Erythroblast (primary cell): ENCODE measurements at places on chromosomes 6 and 20.

DNA sequence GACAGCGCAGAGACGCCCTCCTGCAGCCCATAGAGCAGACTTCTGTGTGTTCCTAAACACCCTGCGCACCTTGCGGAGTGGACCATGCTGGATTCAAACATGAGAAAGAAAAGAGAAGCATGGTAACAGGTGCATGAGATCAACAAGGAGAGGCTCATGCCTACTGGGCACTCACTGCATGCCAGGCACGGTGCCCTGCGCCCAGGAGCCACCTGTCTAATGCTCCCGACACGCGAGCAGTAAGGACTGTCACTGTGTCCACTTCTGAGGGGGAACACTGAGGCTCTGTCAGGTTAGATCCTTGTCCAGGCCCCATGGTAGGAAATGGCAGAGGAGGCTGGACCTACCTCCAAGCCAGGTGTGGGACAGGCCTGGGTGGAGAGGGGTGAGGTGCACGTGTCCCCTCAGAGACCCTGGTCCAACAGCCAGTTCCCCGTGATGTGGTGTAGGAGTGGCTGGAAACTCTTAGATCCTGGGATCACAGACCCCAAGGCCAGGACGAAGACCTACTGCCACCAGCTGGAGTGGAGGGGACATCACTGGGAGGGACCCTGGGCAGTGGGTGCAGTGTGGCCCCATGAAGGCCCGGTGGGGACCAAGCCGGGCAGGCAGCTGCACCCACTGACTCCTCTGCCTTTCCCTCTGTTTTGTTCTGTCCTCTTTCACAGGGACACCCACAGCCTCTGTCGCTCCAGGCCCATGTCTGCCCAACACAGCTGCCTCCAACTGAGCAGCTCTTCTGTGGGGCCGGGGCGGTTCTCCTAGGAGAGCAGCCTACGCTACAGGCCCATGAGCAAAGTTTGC lies 29.5 kb downstream of the ZBP1 start:
- DNase-seq: no peak

DNA sequence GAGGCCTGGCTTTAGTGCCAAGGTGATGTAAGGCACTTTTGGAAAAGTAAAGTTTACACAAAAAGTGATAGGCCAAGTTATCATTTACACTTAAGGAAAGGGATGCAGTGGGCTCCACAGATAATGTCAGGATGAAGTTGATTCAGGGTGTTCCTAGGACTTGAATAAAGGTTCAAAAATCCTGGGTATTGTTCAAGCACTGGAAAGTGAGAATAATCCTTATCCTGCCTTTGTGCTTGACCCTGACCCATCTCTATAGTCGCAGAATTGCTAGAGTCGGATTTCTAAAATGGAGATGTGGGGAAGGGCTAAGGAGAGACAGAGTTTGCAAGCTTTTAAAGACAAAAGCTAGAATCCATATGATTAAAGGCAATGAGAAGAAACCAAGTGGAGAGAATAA lies 115.6 kb downstream of the TIAM2 start:
- DNase-seq: no peak

DNA sequence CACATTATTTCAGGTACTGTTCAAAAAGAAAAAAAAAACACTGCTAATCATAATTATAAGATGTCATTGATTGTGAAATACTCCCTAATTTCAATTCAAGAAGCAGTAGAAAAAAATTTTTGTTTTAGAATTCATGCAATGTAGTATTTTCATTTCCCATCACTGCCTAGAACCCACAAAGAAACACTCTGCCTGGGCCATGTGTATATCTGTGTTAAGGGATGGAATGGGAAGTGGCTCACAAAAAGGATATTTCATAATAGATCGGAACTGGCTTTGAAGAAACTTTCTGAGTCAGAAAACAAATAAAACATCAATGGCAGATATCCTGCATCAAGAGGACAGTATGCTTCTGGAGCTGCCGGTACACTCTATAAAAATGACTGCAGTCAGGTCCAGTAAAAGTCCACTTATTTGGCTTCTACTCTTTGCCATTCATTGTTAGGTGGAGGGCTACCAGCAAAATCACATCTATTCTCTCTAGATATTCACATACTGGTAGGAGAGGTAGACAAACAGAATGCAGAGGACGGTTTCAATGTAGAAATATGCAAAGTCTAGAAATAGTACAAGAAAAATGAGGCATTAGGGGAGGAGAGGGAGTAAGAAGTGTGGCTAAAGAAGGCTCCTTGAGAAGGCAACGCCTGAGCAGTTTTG lies 135.0 kb upstream of the TNFAIP3 start:
- DNase-seq: no peak

- DNase-seq: no peak
Observed at GRCh38 chr20:40991181-40991889, 37.3 kb upstream of the TOP1 start.

DNA sequence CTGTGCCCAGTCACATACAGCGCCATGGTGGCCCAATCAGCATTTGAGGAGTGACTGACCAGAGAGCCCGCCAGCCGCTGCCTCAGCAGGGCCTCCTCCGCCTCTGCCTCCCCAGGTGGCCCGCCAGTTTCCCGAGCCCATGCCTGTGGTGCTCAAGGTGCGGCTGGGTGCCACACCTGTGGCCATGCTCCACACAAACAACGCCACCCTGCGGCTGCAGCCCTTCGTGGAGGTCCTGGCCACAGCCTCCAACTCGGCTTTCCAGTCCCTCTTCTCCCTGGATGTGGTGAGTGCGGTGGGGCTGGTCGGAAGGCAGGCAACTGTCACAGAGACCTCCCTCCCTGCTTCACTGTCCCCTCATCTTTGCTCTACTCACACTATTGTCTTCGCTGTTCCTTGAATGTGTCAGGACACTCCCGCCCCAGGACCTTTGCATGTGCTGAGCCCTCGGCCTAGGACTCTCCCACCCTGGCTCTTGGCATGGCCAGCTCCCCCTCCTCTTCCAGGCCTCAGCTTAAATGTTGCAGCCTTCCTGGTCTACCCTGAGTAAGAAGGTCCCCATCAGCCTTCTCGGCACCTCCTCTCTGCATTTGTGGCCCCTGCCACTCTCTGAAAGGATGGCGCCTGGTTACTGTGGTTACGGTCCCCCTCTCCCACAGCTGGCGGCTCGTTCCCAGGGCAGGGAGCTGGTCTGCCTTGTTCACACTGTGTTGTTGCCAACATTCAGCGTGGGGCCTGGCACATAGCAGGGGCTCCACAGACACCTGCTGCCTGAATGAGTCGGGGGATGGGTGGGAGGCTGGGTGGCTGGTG lies 11.8 kb upstream of the BPIFB6 start:
- no peak for DNase-seq

GRCh38 chr6:163965426-163966348 lies 551.2 kb downstream of the QKI start:
- DNase-seq: no peak

DNA sequence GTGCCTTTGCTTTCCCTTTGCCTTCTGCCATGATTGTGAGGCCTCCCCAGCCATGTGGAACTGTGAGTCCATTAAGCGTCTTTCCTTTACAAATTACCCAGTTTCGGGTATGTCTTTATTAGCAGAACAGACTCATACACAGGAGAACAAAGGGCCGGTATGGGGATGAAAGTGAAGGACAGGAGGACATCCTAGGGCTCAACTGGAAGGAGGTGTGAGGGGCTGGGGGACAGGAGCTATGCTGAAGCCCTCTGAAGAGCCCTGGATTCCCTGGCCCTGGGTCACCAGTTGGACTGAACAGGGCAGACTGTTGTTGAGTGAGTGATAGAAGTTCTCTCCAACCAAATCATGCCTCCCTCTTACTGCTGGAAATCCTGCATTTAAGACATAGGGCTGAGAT lies 105.8 kb downstream of the SCML4 start:
- no peak for DNase-seq

- DNase-seq: no peak
Observed at GRCh38 chr6:28506807-28507475, 8.7 kb downstream of the GPX6 start.

DNA sequence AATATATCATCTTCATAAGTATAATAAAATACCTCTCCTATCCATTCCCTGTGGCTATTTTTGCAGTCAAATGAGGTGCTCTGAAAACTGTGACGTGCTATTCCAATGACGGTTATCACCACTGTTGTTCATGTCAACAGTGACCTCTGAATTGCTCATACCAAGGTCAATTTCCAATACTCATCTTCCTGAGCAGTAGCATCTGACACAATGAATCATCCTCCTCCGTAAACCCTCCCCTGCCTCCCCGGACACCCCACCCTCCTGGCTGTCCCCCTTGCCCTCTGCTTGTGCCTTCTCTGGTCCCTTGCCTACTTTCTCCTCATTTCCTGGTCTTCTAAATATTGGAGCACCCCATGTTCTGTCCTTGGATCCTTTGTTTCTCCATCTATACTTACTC lies 77.7 kb upstream of the SLC22A23 start:
- DNase-seq: no peak

DNA sequence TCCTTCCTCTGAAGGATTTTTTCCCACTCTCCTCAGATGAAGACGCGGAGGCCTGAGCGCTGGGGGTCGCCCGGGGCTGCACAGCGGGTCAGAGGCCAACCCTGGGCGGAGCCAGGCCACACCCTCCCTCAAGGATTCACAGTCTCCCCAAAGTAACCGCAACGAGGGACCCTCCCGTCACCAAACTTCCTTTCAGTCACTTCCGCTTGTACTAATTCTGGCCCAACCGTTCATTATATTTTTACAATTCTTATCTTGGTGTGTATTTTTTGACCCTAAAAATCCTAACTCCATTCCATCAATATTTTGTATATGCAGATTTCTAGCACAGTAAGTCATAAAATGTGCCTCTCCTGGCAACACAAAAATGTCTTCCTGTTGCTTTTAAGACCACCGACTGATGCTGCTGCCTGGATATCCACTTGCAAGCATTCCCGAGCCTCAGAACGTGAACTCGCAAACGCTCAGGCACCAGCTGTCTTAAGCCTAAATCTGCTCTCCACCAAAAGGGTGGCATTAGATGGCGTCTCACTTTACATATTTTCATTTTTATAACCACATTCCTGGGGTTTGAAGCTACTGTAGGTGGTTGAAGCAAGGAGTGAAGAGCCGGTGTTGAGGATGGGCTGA lies 128.0 kb downstream of the DLL1 start:
- no peak for DNase-seq

GRCh38 chr20:13396022-13396421 lies 174.9 kb downstream of the ISM1 start:
- no peak for DNase-seq

GRCh38 chr20:52494244-52494643 lies 302.7 kb upstream of the ZFP64 start:
- no peak for DNase-seq

DNA sequence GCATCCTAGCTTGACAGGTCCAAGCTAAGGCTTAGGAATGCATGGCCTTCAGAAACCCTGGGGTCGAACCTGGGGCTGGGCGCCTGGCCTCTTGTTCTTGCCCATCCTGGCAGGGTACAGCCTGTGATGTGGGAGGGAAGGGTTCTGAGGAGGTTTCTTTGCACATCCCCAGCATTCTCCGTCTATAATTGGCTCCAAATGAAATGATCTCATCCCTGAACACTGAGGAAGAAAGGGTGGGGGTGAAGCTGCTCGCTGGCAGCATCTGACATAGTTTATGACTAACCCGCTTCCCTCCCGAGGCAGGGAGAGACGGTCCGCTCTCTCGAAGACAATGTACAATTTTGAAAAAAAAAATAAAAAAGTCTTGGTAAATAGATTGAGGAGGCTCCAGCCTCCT lies 67.1 kb upstream of the ZNFX1 start:
- no peak for DNase-seq

GRCh38 chr20:3067139-3068014 lies 4.0 kb upstream of the OXT start:
- no peak for DNase-seq

DNA sequence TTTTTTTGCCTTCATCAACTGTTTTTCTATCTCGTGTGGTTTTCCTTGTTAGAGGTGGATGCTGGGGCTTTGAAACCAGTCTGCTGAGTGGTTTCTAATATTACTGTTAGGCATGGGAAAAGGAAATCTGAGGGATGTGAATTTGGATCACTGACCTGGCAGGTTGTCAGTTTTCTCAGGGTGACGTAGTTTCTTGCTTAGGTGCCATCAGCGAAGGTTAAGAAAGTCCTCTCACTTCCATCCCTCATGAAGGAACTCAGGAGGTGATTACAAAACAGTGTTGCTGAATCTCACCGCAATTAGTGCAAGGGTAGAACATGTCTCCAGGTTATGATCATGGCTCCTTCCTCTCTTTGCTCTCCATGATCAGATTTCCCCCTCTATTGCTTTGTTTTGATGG lies 135.9 kb downstream of the SOX4 start:
- DNase-seq: no peak

GRCh38 chr20:17684077-17684888 lies 2.2 kb upstream of the RRBP1 start:
- no peak for DNase-seq

GRCh38 chr6:56652994-56653393 lies 10.3 kb upstream of the DST start:
- DNase-seq: no peak

- DNase-seq: no peak
Observed at GRCh38 chr6:5956939-5957338, 49.8 kb downstream of the NRN1 start.

GRCh38 chr6:168318579-168319278 lies 848 bp downstream of the DACT2 start:
- no peak for DNase-seq

DNA sequence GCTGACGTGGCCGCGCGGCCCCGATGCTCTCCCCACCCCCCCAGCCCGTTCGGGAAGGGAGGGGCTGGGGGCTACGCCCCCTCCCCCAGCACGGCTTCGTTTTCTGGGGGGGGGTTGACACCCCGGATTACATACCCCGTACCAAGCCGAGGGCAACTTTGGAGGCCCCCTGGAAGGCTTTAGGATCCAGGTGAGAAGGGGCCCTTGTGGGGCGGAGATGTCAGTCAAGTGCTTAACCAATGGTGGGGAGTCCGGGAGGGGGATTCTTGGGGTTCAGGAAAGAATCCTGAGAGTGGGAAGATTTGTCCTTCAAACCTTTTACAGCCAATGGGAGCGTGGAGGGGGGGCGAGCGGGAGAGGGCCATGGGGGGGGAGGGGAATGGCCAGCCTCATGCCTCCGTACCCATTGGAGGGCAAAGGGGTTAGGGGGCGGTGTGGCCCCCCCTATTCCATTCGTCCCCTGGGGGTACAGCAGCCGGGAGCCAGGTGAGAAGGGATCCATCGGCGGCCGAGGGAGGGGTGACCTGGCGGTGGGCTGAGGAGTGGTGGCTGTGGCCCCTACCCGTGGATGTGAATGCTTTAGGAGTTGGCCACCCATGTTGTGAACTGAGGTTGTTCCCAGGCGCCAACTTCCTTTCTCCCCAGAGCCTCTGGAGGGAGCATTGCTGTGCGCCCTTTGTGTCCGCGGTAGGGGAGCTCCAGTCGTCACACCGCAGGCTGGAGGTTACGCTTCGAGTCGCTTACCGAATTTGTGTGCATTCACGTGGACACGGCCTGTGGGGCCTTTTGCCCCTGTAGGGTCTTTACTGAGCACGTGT lies 682 bp downstream of the BRD2 start:
- DNase-seq: peak; percentile 84

- no peak for DNase-seq
Observed at GRCh38 chr20:58760856-58761255, 68.3 kb downstream of the NPEPL1 start.

DNA sequence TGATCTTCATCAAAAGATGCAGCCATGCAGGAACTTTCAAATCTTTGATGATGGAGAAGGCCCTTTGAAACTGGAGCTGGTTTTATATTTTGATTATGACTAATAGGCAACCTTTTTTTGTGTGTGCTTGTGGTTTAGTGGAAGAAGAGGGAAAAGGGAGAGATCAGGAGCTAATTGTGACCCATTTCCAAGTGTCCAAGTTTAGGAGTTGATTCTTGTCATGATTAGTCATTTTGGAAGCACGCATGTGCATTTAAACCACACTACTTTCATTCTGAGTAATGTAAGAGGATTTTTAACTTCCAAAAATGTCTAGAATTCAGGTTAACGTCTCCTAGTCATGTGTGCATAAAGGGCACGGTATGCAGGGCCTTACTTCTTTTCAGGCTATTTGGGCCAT lies 3.5 kb downstream of the FOXO3 start:
- no peak for DNase-seq
